Right lung (tissue), 10 donors: ENCODE measurements at places on chromosomes 1 and 21. TPM values are rescaled to one million over a fixed set of nuclear protein-coding genes. Genes with fewer than 3 reads are reported as not detected.

The MAN1A2 gene
- 21.7 TPM for polyA plus RNA-seq

DNA sequence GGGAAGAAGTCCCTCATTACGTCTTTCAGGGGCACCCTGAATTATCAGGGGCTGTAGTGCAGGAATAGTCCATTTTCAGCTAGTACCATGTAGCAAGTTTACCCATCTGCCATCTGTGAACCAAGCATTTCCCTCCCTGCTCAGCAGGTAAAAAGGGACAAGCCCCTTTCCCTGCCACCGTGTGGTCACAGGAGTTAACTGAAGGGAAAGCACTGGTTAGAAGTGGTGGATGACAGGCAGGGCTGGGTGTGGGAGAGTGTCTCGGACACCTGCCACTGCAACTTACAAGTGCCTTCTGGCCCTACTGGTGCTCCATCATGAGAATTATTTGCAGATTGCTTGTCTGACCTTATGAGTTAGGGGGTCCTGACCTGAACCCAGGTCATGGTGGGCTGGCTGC, 32.0 kb upstream of the IGSF5 start:
- no peak for DNase-seq

DNA sequence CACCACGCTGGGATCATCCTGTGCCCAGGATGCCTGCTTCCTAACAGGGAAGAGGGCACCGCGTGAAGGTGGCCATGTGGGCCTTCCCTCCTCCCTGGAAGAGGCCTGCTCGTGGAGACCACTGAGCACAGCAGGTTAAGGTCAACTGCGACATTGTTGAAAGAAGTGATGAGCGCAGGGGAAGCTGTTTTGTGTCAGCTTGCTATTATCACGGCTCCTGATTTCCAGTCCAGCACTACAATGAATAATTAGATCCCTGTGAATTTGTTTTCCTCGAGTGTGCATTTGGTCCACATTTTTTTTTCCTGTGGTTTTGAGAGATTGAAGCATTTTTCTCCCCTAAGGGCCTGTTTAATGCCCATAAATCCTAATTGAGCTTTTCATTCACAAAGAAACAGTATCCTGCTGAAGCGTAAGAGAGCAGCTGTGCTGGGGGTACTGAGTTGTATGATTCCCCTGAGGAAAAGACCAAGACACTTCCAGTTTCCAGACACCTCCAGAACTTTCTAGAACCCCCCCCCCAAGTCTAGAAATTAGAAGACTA, 204.9 kb downstream of the KCNJ6 start:
- DNase-seq: peak; percentile 16

DNA sequence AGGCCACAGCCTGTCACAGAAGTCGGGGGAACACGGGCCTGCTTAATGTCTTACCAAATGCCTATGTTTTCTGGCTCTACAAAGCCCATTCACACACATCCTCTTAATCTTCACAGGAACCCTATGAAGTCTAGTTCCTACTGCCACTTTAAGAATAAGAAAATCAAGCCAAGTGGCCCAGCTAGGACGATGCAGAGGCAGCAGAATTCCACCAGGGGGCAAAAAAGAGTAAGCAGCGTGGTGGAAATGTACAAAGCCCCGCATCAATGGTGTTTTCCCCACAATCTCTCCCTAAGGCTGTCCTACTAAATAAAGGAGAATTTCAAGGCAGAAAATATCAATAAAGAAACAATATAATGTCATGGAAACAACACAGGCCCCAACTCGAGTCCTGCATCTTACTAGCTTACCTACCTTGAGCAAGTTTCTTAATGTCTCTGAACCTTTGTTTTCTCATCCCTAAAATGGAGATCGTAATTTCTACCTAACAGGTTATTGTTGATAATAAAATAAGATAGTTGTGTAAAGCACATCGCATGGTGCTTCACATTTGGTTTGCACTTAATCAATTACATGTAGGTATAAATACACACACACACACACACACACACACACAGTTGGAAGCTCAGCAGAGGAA, 21.4 kb downstream of the SEC16B start:
- DNase-seq: peak; percentile 70

DNA sequence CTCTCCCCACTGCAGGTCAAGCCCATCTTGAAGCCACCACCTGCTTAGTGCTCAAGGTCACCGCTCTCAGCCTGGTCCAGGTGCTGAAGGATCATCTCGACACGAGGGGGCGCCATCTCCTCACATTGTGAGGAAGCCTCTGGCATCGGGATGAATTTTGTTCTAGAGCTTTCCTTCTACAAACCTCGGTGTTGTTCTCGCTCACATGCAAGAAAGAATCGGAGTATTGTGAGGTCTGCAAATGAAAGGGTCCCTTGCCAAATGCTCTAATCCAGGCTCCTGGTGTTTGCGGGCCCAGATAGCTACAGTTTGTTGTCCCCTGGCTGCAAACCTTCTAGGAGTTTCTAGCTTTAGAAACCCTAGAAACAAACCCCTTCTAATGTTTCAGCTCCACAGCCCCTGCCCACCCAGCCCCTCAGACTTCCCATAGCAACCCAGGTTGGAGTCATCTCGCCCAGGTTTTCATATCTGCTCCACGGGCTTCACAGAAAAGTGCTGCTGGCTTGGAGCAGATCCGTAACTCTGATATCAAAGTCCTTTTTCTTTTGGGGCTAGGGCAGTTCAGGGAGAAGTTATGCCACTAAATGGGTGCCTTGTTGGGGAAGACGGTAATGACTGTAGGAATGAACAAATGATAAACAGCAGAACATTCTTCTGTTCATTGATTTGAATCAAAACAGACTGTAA, 8.6 kb upstream of the ATP5PO start:
- peak; percentile 61 for DNase-seq

The SYT14 gene
- 0.81 TPM for polyA plus RNA-seq

The BTBD8 gene
- polyA plus RNA-seq: 11.0 TPM

DNA sequence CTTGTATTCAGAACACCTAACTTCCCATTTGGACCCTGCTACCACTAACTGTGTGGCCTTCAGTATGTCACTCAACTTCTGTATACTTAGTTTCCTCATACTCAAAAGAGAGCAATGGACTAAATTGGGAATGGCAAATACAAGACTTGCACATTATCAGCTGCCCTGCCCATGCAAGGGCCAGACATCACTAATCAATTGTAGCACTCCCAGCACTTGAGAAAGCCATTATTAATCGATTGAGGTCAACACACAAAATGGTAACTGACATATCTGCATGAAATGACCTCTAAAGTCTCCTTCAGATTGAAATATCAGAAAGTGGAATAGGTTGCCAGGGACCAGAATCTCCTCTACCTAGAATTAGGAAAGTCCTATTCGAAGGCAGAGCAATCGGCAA, 59.2 kb downstream of the MT1HL1 start:
- DNase-seq: no peak

The GRIK3 gene
- 0.51 TPM for polyA plus RNA-seq

The TMEM82 gene
- not detected for polyA plus RNA-seq

The SLC44A5 gene
- 3.1 TPM for polyA plus RNA-seq

DNA sequence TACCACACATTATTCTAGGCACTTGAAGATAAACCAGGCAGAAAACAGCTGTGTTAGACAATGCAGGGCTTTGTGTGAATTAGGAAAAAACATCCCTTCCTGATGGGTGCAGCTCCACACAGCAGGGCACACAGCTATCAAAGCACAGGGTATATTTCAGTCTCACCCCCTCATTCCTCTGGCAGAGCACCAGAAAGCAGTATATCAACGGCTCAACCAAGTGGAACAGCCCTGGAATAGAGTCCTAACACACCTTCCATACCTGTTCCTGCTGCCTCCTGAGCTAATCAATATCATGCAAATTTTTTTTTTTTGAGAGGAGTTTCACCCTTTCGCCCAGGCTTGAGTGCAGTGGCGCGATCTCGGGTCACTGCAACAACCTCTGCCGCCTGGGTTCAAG, 32.1 kb downstream of the LYST start:
- no peak for DNase-seq

DNA sequence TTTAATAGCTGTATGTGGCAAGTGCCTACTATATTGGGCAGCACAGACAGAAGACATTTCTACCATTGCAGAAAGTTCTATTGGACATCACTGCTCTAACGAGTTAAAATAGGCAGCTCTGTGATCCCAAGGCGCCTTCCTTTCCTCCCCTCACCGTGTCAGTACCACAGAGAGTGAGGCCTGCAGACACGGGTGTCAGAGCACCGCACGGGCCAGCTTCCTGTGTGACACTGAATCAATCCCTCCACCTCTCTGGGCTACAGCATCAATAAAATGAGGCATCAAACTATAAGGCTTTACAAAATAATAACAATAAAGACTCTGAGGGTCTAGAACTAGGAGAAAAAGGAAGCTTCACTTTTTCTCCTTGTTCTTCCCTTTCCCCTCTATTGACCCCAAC, 246.7 kb downstream of the FOXD2 start:
- no peak for DNase-seq

GRCh38 chr1:93186667-93187066, 6.1 kb downstream of the CCDC18 start:
- DNase-seq: no peak

DNA sequence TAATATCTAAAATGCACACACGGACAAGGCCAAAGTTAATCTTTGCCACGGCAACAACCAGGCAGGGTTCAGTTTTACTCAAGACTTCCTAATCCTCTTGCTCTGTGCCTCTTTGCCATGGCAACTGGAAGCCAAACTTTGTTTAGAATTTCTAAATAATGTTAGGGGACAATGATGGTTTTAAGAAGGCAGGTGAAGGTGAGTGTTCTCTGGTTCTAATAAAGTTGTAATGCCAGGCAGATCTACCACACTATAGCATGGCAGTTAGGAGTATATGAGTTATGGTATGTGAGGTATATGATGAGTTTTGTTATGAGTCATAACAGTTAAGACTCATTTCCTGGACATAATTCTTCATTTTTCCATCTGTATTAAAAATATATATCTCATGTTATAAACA, 2.7 kb downstream of the PTPRC start:
- DNase-seq: no peak

DNA sequence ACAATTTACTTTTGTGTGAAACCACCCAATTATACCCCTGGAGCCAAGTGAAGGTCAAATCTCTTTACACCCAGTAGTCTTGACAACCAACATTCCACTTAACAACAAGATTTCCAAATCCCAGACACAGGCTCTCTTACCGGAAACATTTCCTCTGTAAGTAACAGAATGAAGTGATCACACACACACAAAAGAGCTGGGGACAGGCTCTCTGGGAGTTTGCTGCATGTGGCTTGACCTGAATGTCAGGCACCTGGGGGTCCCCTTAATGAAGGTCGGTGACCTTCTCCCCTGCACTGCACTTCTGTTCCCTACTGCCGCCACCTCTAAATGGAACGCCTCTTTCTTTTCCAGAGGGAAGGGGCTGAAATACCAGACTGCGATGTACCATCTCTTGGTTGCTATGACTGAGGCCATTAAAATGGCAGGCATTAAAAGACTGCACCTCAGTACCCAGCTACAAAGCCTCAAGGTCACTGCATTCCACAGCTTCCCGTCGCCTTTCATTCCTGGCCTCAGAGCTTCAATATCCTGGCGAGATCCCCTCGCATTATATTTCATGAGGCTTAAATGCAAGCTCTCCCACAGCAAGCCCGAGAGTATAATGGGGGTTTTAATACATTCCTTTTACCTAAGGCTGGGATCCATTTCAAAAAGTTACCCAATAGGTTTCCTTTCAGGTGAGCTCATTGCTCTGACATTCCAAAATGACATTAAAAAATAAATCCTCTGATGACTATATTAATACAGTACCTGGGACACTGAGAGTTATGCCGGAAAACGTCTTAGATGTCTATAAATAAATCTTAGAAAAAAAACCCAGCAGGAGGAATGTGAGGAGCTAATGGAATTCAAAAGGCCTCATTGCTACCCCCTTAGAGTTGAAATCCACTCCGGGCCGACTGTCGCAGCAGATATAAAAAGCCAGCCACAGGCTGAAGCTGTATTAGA, 90.9 kb upstream of the DIRAS3 start:
- peak; percentile 60 for DNase-seq

GRCh38 chr1:214791961-214792360, 189.0 kb downstream of the CENPF start:
- no peak for DNase-seq

- DNase-seq: no peak
Measured at GRCh38 chr1:234330843-234331215, 42.4 kb upstream of the COA6 start.

GRCh38 chr1:231786126-231786525, 159.5 kb downstream of the DISC1 start:
- DNase-seq: no peak

DNA sequence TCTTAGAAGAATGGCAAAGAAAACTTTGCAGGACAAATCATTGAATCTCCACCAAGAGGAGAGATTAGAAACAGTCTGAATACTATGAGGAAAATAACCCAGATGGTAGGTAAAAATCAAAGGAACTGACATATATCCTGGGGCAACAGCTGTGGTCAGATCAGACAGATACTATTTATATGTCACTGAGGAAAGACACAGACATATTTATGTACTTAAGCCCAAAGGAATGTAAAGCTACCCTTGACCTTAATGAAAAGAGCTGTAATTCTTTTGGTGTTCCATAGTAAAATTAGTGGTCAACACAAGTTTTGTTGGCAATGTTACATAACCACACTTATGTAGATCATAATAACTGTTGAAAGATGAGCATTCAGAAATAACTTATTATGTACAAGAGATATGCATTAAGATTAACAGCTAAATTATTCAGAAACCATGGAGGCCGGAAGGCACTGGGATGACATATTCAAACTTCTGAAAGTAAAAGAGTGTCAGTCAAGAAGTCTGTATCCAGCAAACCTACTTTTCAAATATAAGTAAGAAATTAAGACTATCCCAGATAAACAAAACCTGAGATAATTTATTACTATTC, 166.1 kb upstream of the SAMSN1 start:
- DNase-seq: no peak

DNA sequence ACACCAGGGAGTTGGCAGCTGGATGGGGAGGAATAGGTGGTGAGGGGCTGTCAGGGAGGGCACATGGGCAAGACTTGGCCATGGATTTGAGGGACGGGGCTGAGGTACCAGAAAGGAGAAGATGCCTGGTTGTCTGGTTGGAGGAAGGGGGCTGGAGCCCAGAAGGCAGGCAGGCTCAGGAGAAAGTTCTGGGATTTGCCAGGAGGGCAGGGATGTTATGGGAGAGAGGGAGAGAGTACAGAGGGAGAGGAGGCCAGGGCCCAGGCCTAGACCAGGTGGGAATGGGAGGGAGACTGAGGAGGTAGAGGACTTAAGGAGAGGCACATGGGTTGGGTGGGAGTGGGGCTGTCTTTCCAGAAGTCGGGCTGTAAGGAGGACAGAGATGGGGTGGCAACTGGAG, 4.3 kb downstream of the A3GALT2 start:
- no peak for DNase-seq

- DNase-seq: no peak
Measured at GRCh38 chr21:23475281-23476219, 2131.7 kb downstream of the MRPL39 start.
